ENCODE measurements at places on chromosomes 2 and 18. TPM values are rescaled to one million over a fixed set of nuclear protein-coding genes. Genes with fewer than 3 reads are reported as not detected.

Gene G6PC2
- not detected for total RNA-seq

GRCh38 chr18:76564117-76564516 is 69.1 kb upstream of the ZNF516 start:
- DNase-seq = no peak

DNA sequence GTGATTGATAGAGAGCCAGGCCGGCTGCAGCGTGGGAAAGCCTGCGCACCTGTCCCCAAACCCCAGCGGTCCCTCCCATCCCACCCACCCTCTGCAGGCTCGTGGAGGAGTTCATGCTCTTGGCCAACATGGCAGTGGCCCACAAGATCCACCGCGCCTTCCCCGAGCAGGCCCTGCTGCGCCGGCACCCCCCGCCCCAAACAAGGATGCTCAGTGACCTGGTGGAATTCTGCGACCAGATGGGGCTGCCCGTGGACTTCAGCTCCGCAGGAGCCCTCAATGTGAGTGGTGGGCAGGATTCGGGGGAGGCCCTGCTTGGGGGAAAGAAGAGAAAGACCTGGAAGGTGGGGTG is 48.9 kb upstream of the ALPP start:
- DNase-seq = no peak

DNA sequence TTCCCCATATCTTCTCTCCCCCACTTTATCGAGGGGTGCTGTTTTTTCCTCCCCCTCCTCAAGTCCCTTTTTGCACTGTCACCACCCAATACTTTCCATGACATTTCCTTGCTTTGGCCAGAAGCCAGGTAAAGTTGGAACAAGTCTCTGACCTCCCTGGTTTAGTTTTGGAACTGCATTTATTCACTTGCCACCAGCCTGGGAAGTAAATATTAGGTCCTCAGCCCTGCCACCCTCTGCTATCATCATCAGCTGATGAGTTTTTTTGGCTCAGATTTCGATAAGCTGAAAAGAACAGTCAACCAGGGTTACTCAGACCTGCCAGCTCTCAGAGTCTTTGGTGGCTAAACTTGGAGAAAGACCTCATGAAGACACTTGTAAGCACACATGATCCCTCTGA is 47.0 kb downstream of the DHRS9 start:
- no peak for DNase-seq

Data from activated naive CD4-positive, alpha-beta T cell treated with anti-CD3 and anti-CD28 coated beads, Interleukin-2, amount 50 U/mL, for 72 hours (primary cell).